ENCODE measurements at places on chromosomes 4 and X.

DNA sequence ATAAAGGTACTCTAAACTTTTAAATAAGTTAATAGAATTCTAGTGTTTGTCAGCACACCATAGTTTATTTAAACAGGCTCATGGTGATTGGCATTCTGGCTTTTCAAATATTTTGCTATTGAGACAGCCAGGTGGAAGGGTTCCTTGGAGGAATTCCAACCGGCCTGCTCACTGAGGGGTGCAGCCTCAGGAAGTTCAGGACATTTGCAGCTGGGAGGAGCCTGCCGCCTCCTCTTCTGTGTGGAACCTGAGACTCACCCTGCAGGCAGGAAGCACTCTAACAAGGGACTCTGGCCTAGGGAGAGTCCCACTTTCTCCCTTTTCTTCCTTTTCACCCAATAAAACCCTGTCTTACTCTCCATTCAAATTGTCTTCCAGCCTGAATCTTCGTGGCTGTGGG is 1328.0 kb downstream of the FSTL5 start:
- no peak for DNase-seq

DNA sequence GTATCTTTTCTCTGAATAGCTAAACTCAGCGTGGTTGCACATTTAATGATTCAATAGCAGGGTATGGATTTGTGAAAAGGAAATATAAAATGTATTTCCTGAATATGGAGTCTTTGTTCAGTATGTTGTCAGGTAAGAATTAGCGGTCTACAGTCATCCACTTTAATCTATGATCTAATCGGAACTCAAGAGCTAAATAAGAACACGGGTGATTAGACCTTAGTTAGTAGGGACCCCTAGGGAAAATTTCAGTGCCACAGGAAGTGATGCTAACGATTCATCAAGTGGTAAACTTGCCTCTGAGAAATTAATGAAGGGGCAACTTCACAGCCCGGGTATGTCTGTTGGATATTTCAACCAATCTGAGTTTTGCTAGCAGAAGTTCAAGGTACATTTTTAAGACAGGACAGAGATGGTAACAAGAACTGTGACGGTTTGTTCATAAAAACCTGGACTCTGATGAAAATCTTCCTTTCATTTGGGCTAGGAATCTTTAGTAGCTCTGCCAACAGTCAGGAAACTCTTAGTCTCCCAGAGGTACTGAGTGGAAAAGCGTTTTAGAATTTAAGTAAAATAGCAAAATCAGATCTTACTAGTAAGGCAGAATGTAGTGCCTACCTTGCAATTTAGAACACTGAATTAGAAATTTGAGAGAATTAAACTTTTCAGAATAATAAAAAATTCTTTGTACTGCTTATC is 47.1 kb downstream of the PCDH7 start:
- no peak for DNase-seq

- no peak for DNase-seq
These were observed 102.8 kb downstream of the ATP8A1 start for GRCh38 chr4:42554072-42554471.

DNA sequence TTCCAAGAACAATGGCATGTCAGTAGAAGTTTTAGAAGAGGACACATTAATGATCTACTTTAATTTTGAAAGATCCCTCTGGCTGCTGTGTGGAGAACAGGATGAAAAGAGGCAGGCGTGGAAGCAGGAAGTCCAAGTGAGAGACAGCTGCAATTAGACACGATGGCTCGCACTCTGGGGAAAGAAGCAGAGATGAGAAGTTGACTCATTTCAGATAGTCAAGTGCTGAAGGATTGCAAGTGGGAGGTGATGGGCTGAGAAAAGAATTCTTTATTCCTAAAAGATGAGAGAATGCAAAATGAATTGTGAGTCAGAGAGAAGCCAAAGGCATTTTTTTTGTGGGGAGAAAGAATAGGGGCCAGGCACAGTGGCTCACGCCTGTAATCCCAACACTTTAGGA is 16.5 kb downstream of the RXFP1 start:
- no peak for DNase-seq

DNA sequence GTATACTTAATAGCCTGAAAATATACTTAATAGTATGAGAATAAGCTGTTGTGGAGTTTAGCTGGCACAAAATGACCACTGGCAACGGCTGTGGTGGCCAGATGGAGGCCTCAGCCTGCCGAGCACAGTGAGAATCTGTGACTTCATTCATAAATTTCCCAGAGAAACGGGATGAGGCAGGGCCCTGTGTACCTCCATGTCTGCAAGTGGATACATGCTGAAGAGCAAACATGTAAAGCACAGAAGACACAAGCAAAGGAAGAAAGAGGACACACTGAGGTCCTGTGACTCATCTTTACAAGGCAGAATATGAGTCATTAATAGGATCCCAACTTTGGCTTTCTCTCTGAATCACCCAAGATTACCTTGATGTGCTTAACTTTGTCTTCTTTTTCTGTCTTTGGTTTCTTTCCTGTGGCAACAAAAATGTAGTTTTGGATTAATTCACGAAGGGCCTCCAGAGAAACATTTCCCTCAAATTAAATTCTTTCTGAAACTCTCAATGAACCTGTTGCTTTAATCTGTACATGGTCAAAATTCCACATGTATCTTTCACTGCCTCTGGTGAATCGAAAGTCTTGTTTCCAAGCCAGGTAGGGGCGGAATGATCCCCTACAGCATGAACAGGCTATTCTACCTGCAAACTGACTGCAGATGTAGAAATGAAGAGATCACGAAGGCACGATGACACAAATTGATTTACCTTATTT is 56.4 kb downstream of the IRF2 start:
- peak; percentile 50 for DNase-seq

DNA sequence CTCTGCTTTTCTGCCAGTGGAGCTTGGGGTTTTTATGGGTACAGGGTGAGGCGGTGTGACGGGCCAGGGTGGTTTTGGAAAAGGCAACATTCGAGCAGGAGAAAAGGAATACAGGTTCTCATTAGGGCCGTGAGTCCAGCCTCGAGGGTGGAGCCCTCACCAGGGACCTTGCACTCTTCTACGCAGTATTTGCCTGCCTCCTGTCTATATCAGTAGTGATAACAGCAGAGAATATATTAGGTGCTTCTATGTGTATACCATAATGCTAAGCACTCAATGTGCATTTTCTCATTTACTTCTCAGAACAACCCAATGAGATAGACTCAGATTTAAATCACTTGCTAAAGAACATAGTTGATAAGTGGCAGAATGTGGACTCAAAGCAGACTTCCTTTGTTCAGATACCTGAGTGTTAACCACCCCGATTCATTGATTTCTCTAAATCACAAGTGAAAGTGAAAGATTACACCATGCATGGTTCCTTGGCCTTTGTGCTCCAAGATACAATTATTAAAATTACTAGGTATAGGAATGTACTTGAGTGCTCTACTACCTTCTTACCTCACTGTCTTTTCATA is 403.9 kb downstream of the PCDH7 start:
- DNase-seq, result no peak

DNA sequence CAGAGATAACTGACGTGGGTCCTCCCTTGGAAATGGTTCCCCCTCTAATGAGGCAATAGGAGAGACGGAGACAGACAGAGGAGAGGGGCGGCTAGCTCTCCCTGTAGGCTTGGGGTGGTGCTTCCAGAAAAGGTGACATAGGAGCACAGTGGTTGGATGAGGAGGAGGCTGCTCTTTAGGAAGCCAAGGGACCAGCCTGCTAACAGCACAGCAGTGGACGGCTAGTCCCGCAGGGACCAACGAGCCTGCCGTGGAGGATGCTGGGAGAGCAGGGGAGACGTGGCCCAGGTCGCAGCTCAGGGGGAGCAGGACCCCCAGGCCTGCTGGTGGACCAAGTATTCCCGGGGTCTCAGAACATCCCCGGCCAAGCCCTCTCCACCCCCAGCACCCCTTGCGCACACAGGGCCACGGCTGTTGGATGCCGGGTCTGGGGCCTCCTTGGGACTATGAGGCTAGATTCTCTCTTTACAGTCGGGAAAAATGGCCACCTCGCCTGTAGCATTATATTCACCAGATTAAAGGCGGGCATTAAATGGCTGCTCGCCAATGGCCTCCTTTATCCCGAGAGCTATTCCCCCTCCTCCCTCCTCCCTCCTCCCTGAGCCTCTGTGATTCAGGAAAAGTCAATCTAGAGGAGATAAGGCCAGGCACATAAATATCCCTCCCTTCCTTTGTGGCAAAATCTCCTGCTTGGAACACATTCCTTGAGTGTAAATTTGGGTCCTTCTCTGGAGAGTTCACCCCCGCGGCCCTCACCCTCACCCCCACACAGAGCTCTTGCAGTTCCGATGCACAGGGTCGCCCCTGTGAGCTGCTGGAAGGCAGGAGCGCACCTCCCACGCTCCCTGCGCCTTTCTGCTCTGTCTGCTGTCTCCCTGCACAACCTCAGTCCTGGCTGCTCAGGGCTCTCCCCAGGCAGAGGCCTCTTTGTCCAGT is 30.5 kb upstream of the NSG1 start:
- no peak for DNase-seq

DNA sequence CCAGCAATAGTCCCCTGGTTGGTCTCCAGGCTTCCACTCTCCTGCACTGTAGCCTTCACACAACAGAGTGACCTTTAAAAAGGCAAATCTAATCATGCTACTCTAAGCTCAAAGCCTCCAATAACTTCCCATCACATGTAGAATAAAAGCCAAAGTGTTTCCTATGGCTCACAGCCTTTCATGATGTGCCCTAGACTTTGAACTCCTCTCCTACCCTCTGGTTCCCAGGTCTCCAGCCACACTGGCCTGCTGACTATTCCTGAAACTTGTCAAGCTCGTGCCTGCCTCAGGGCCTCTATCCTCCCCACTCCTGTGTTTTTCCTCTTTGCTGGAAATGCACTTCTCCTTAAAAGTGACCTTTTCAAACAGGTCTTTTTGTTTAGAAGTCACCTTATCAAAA is 3.1 kb downstream of the MANBA start:
- DNase-seq, result no peak

- no peak for DNase-seq
These were observed 149.3 kb downstream of the RASL11B start for GRCh38 chr4:53011259-53011905.

DNA sequence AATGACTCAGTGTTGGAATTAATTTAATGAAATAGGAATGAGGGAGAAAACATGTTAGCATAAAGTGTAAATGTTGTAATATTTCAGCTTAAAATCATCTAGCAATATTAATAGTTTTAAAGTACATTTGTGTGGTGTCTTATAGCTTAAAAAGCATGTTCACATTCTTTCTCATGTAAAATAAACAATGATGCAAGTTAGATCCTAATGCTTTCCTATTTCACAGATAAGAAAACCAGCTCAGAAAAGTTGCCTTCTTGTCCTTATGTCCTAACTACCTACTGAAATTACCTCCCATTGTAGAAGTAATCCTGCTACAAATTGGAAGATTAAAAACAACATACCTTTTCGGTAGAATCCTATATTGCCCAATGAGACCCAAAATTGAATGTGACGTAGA is 40.9 kb upstream of the PRDM8 start:
- DNase-seq, result no peak

GRCh38 chrX:130262231-130262630 is 6.5 kb downstream of the ZNF280C start:
- no peak for DNase-seq

DNA sequence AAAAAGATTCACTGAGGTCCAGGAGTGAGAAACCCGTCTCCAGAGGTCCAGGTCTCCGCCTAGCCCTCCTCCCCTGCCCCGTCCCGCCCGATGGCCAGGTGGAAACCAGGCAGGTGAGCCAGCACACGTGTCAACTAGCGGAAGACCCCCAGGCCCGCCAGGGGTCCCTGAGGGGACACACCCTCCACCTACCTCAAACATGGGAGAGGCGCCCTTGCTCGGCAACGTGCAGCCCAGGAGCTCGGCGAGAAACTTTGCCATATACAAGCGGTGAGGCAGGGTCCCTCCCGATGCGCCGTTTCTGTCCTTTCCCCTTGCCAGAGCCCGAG is 330.0 kb downstream of the HNRNPD start:
- DNase-seq, result no peak

GRCh38 chr4:86596807-86597206 is 2.7 kb downstream of the PTPN13 start:
- DNase-seq, result peak; percentile 4

- peak; percentile 81 for DNase-seq
These were observed 50.2 kb downstream of the DDX3X start for GRCh38 chrX:41384051-41384705.

- DNase-seq, result no peak
These were observed 59.3 kb downstream of the JADE1 start for GRCh38 chr4:128868758-128869157.

Data from fibroblast of gingiva (primary cell).